ENCODE measurements at places on chromosomes 6 and 20.
A peak's percentile ranks its signal among the peaks of the same experiment; 100 is the strongest.

DNA sequence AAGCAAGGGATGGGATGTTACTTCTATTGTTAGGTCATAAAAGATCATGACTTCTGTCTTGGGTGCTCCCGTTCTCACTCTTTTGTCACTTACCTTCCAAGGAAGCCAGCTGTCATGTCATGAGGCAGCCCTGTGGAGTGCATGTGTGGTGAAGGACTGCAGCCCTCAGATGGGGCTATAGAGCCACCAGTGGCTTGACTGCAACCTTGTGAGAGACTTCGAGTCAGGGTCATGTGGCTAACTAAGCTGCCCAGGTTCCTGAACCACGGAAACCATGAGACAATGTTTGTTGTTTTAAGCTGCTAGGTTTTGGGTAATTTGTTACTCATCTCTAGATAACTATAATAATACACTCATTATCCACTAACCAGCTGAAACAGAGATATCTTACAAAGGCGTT, 477.1 kb downstream of the BTBD3 start:
- DNase-seq = no peak

DNA sequence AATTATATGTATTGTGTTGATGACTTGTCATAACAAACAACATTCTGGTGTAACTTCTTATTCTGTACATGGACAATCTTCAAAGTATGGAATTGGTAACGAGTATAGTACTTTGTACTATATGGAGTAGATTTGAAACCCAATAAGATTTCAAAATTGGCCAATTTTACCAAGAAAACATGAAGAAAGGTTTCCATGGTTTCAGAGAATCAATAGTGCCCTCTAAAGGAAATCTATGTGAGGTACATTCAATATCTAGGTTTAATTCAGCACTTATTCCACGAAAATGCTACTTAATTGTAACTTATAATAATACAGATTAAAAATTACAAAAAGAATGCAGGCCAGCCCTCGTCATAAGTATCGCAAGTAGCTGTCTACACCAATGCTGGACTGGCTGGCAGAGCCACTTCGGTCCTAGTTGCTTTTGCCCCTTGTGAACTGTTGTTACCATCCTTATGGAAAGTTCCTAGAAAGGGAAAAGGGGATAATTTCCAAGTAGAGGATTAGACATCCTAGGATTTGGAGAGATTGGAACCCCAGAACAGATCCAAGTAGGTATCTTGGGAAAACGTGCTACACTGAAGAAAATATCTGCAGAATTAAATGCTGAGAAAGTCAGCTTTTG, 70.9 kb downstream of the LCA5 start:
- no peak for DNase-seq

GRCh38 chr6:30775104-30775503, 30.8 kb upstream of the IER3 start:
- peak; percentile 43 for DNase-seq

GRCh38 chr6:27260836-27261375, 13.4 kb downstream of the PRSS16 start:
- DNase-seq = no peak

- DNase-seq = no peak
Observed at GRCh38 chr6:111789598-111789997, 83.7 kb downstream of the FYN start.

DNA sequence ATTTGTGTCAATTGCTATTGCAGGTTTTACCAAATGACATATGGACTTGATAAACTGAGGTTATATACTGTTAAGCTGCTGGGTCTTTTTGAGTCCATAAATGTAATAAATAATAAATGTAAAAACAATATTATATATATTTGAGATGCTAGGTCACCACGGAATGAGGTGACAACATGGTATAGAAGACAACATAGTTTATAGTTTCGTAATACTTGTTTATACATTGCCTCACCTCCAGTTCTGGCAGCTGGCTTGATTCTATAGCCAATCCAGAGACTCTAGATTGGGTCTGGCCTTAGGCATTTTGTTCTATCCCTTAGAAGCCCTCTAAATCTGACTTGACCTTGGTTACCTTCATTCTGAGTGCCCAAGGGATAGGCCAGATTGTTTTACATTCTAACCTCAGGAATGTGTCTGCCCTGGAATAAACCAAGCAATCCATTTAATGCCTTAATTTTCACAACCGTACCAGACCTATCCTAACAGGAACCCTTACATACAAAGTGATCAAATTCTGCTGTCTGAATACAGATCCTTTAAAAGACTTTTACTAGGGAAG, 61.5 kb upstream of the STXBP5 start:
- no peak for DNase-seq

- no peak for DNase-seq
Observed at GRCh38 chr6:150712505-150713252, 113.0 kb downstream of the PLEKHG1 start.

- peak; percentile 75 for DNase-seq
Observed at GRCh38 chr20:33653218-33653899, 8.8 kb upstream of the C20orf144 start.

Data from HepG2 (cell line).